Skin of body (tissue), 3 donors: ENCODE measurements at places on chromosomes 4 and X. TPM values are rescaled to one million over a fixed set of nuclear protein-coding genes. Genes with fewer than 3 reads are reported as not detected.
A peak's percentile ranks its signal among the peaks of the same experiment; 100 is the strongest.

- DNase-seq, result peak; percentile 77
Measured at GRCh38 chr4:159413306-159413943, 310.5 kb downstream of the RAPGEF2 start.

GRCh38 chr4:151567056-151567455 is 158.1 kb downstream of the FHIP1A start:
- no peak for DNase-seq

- DNase-seq, result no peak
Measured at GRCh38 chr4:136009258-136009832, 1522.9 kb downstream of the PCDH18 start.

DNA sequence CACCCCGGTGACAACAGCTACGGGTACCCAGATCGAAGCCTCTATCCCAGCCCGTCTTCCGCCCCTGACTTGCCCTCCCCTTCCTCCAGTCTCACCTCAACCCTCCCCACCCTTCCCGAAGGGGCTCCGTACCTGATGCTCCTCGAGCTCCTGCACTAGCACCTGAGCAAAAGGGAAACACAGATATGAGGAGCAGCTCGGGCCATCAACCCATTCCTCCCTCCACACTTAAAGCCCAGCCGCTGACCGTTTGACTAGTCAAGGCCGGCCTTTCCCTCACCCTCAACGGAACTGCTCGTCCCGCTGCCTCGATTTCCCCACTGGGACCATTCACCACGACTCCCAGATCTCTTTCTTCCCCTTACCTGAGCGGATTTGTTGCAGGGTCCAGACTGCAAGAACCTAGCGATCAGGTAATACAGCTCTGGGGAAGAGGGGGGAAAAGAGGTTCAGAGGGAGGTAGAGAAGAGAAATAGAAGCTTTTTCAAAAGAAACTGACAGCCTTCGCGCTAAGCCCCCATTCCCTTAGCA is 731 bp downstream of the BRWD3 start:
- no peak for DNase-seq

- no peak for DNase-seq
Measured at GRCh38 chr4:71259280-71259679, 79.5 kb upstream of the SLC4A4 start.

GRCh38 chr4:184154199-184154598 is 63.5 kb downstream of the ENPP6 start:
- peak; percentile 61 for DNase-seq

DNA sequence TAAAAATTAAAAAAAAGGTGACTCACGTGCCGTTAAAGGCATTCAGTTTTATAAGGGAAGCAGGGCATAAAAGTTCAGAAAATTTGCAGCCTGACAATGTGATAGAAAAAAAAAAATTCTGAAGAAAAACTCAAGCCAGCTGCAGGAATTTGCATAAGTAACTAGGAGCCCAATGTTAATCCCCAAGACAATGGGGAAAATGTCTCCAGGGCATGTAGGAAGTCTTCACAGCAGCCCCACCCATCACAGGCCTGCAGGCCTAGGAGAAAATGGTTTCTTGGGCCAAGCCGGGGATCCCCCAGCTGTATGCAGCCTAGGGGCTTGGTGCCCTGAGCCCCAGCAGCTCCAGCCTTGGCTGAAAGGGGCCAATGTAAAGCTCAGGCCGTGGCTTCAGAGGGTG is 31.2 kb downstream of the CHM start:
- DNase-seq, result no peak

DNA sequence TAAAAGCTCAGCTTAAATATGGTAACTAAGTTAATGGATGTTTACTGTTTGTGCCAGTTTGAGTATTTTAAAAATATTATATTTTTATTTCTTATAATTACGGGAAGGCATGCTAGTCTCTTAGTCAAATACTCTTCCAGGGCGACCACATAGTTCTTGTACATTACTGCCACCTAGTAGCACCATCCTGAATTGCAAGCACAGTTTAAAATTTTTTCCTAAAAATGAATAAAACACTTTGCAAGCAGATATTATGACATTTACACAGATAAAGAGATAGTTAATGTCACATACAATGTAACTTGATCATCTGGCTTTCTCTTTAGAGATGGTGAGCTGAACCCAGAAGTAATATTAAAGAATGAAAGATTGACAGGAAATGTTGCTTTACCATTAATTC is 11.5 kb downstream of the NDP start:
- no peak for DNase-seq

GRCh38 chrX:9848718-9849479 is 62.7 kb downstream of the SHROOM2 start:
- DNase-seq, result no peak

DNA sequence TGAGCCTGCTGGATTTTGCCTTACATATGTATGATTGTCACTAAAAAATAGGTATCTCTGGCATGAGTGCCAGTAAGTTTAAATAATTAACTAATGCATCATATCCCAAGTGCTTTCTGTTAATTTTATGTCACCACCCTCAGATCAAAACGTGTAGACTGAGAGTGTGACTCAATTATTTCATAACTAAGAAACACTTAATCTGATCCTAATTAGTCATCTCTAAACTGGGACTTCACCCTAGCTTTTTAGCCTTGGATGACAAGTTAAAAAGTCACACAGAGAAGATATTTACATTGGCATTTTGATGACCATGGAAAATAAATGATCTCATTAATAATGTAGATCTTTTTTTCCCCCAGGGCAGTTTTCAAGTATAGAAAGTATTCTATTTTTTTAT is 23.1 kb upstream of the SLC6A14 start:
- no peak for DNase-seq

- no peak for DNase-seq
Measured at GRCh38 chr4:8869002-8869897, 2.4 kb downstream of the HMX1 start.

DNA sequence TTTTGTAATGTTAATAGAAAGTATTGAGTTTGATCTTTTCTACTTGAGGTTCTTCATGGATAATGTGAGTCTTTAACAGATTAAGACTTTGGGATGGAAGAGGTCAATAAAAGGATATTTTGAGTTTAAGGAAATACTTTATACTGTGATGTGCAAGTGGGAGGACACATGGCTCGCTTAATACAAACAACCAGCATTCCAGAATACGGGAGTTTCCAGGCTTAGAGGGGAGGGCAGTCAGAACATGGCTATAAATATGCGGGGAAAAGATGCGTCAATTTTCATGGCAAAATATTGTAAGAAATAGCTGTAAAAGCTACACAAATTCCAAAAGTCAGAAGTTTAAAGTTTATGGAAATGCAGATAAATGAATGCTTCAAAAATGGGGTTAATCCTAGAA is 192.3 kb downstream of the AASDH start:
- DNase-seq, result no peak

- no peak for DNase-seq
Measured at GRCh38 chr4:30370105-30370504, 350.1 kb upstream of the PCDH7 start.

GRCh38 chr4:82097504-82097903 is 276.3 kb downstream of the HNRNPD start:
- DNase-seq, result no peak

DNA sequence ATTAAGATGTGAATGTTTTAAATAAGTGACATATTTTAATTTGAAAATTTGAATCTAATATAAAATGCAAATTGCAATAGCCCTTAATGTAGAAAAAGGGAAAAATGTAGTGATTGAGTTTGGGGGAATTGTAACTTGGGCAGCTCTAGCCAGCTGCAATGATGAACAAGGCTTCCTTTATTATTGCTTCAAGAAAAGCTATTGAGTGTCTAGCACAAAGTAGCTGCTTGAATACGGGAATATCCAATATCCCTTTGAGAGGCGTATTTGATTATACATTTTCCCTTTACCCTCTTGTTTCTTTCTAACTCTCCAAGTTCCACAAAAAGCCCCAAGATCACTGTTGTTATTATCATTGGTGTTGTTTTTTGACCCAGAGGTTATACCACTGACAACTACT is 21.8 kb downstream of the IL1RAPL1 start:
- DNase-seq, result no peak

DNA sequence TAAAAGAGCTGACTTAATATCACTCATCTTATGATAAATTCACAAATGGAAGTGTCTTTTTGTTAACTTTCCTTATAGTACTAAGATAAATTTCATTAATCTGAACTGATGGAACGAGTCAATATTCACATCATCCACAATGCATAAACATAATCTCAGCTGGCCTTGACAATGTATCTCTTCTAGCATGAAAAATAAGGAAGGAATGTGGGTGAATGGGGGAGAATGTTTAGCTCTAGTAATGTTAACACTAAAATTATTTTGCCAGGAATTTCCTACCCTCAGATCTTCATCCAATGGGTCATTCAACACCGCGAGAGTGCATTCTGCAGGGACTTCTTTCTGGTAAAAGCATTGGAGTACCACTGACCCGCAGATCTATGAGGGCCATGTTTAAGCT is 15.8 kb downstream of the TRPC3 start:
- DNase-seq, result no peak

DNA sequence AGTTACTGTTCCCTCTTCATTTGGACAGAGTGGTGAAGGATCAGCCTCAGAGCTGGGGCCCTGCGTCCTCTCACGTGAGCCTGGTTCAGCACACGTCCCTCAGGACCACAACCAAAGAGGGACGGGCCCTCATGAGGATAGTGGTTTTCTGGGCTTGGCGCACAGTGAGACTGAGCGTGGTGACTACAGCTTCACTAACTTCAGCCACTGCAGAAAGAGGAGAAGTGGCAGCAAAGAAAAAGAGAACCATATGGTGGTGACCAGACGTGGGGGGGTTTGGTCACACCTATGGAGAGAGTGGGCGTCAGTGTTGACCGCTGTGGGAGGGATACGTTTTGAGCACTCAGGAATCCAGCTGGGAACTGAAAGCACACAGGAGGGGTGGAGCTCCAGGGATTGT is 21.8 kb upstream of the TNIP3 start:
- no peak for DNase-seq

- no peak for DNase-seq
Measured at GRCh38 chr4:145130130-145130529, 32.0 kb downstream of the ABCE1 start.

- no peak for DNase-seq
Measured at GRCh38 chr4:110787707-110788106, 164.8 kb upstream of the PITX2 start.

GRCh38 chr4:173517781-173518424 is 12.1 kb downstream of the HAND2 start:
- DNase-seq, result no peak

DNA sequence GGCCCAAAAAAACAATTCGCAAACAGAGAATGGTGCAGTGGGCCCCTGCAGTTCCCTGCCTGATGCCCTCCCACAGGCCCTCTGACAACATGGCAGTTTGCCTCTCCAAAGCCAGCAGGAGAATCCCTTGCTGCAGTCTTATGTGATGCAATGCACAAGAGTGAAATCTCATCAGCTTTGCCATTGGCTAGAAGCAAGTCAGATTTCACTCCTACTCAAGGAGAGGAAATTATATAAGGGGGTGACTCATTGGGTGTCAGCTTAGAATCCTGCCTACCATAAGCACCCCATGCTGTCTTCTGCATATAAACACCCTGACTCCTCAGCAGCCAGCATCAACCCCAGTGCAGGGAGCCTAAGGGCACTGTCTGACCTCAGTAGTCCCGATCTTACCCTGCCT is 157.3 kb upstream of the LDB2 start:
- no peak for DNase-seq

- no peak for DNase-seq
Measured at GRCh38 chr4:69549651-69550050, 53.9 kb upstream of the UGT2B4 start.

GRCh38 chrX:103629318-103630170 is 769 bp downstream of the TCEAL1 start:
- DNase-seq, result peak; percentile 55

DNA sequence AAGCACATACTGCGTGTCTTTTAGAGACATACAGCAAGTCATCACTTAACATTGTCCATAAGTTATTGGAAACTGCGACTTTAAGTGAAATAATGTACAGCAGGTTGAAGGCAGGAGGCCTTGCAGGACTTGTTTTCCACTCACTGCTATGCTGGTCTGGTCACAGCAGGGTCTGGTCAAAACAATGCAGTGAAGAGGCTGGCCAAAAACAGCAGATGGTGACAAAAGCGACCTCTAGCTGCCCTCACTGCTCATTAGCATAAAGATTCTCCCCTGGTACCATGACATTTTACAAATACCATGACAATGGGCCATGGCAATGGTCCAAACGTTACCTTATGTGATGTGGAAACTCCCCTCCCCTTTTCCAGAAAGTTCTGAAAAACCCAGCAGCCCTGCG is 1283.6 kb downstream of the FSTL5 start:
- DNase-seq, result no peak

GRCh38 chr4:45688341-45688740 is 435.5 kb downstream of the GABRG1 start:
- DNase-seq, result no peak

DNA sequence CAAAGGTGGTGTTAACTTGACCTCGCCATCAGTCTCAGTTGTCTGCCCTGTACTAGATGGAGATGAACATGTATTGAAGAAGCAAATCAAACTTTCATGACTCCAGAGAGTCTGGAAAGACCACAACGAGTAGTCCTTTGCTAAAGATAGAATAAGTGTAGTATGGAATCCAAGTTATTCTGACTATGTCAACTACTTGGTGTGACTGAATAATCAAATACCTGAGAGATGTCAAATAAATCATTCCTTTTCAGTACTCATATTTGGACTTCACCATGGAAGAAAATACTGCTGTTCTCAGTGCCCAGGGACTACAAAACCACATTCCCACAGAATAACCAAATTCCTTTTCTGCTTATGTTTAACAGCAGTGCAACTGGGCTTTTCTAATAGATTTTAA is 161.2 kb upstream of the SPRY1 start:
- DNase-seq, result no peak

DNA sequence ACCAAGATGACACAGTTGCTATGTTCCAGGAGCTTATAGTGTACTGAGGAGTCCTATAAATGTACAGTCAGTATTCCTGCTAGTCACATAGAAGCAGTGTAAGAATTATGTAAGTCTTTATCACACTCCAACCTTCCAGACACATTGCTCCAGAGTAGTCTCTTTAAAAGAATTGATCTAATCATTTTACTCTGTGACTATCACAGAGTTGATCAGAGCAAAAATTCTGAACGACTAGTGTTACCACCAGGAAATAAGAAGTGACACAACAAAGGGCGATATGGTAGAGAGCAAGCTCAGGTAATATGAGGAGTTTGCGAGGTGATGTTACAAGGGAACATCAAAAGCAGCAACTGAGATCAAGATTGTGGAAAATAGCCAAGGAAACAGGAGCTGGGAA is 9.0 kb upstream of the HPF1 start:
- no peak for DNase-seq

GRCh38 chrX:18755651-18756050 is 48.2 kb downstream of the PPEF1 start:
- DNase-seq, result no peak

Gene F9
- 0.20 TPM for total RNA-seq

Gene ATP5ME
- 178 TPM for total RNA-seq

Gene MAGEC2
- not detected for total RNA-seq

Gene CLDN2
- total RNA-seq, result 0.10 TPM

Gene C1GALT1C1
- total RNA-seq, result 28.5 TPM

Gene NXF2
- total RNA-seq, result not detected

Gene BEX3
- total RNA-seq, result 102 TPM

Gene FGFRL1
- total RNA-seq, result 15.0 TPM

Gene PPP1R2C
- total RNA-seq, result not detected

Gene PPEF1
- 1.3 TPM for total RNA-seq

Gene CLIC2
- 11.0 TPM for total RNA-seq

Gene TRIM75
- total RNA-seq, result not detected

Gene NUDT10
- 2.3 TPM for total RNA-seq

Gene RS1
- total RNA-seq, result not detected

Gene FAT4
- 77.2 TPM for total RNA-seq
